HCT116 (cell line): ENCODE measurements at places on chromosomes 2 and 18. TPM values are rescaled to one million over a fixed set of nuclear protein-coding genes. Genes with fewer than 3 reads are reported as not detected.

The RNU2-63P gene
- total RNA-seq = 7.4 TPM

The SIX2 gene
- 0.54 TPM for total RNA-seq

The UGT1A5 gene
- total RNA-seq = not detected

The FOXD4L1 gene
- 0.64 TPM for total RNA-seq

The CABLES1 gene
- total RNA-seq = 7.7 TPM

DNA sequence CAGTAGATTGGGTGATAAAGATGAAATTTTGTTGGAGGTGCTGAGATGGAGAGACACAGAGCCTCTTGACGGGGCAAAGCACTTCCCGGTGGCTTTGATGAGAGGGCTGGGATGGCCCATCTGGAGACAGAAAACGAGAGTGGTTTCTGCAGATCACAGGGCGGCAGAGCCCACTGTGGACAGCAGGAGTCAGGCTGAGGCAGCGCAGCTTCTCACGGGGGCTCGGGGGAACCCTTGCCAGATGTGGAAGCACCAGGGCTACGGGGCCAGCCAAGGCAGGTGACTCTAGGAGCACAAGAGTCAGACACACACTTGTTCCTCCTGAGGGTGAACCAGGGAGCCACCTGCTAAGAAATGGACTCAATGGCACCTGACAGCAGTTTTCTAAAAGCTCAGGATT lies 78.5 kb downstream of the TPO start:
- DNase-seq = no peak

The CRYGC gene
- total RNA-seq = not detected

The ALK gene
- not detected for total RNA-seq

The CASP10 gene
- total RNA-seq = 2.6 TPM

GRCh38 chr2:227205701-227206100 lies 41.3 kb downstream of the COL4A3 start:
- DNase-seq = no peak

The CRYGA gene
- not detected for total RNA-seq

- no peak for DNase-seq
Observed at GRCh38 chr2:73594251-73594650, 48.0 kb downstream of the NAT8 start.

- DNase-seq = no peak
Observed at GRCh38 chr2:15638720-15639119, 47.1 kb downstream of the DDX1 start.

DNA sequence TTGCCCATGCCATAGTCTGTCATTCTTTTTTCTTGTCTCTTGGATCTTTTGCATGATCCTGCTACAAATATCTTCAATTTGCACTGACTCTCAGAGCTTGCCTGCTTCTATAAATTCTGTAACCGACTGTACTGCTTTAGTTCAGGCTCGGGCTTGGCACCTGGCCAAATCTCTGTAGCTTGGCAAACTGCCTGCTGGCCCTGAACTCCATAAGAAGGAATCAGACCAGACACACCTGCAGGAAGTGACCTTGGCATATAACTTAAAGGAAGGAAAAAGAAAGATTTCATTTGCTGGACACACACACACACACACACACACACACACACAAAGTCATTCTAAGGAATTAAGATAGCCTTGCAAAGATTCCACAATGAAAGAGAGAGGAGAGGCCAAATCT lies 291.2 kb upstream of the DDX18 start:
- DNase-seq = no peak

The DSC2 gene
- total RNA-seq = 33.4 TPM

The COQ10B gene
- total RNA-seq = 20.4 TPM

- DNase-seq = no peak
Observed at GRCh38 chr2:231111987-231112386, 12.9 kb downstream of the HTR2B start.

DNA sequence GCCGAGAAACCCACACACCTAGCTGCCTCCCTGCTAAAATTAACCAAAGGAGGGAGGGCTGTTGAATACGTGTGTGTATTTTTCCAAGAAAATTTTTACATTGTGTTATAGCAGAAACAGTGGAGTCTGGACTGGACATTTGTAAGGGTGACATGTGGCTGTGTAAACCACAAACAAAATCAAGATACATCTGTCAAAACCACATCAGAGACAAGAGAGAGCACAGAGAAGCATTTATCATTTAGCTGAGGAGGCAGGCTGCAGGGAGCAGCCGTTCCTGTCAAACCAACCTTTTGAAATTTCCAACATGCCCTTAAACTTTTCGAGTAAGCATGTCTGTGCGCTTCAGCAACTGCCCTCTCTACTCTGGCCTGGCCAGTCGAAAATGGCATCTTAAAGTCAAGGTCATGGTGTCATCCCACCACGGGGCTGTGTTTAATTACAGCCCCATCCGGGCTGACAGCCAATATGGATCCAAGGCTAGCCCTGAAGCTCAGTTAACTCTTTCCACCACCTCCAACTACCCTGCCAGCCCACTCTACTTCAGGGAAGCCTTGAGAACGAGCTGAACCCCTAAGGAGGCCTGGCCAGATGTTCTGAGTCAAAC lies 8.4 kb downstream of the BCL11A start:
- DNase-seq = no peak

- DNase-seq = no peak
Observed at GRCh38 chr2:220980966-220981675, 591.0 kb downstream of the EPHA4 start.

The IL18RAP gene
- total RNA-seq = not detected

The CD8B gene
- total RNA-seq = 0.47 TPM

DNA sequence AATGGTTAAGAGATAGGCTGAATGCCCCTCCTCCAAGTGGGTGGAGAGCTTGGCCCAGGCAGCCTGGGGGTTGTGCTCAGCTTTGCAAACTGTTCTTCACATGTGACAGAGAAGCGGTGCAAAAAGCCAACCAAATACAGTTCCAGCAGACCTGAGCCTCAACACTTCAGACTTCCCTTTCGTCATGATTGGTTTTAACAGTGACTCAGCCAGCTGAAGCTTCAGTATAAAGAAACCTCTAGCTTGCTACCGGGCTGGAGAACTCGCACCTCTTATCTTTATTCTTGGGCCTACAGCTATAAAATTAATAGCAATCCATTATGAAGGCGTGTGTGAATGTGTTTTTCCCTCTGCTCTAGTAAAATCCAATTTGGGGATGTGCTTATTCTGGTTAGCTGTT lies 20.0 kb downstream of the SETBP1 start:
- DNase-seq = no peak

GRCh38 chr2:20687260-20687832 lies 20.4 kb downstream of the GDF7 start:
- no peak for DNase-seq

The ELOA2 gene
- not detected for total RNA-seq

GRCh38 chr18:74241426-74241825 lies 50.3 kb downstream of the CYB5A start:
- no peak for DNase-seq

DNA sequence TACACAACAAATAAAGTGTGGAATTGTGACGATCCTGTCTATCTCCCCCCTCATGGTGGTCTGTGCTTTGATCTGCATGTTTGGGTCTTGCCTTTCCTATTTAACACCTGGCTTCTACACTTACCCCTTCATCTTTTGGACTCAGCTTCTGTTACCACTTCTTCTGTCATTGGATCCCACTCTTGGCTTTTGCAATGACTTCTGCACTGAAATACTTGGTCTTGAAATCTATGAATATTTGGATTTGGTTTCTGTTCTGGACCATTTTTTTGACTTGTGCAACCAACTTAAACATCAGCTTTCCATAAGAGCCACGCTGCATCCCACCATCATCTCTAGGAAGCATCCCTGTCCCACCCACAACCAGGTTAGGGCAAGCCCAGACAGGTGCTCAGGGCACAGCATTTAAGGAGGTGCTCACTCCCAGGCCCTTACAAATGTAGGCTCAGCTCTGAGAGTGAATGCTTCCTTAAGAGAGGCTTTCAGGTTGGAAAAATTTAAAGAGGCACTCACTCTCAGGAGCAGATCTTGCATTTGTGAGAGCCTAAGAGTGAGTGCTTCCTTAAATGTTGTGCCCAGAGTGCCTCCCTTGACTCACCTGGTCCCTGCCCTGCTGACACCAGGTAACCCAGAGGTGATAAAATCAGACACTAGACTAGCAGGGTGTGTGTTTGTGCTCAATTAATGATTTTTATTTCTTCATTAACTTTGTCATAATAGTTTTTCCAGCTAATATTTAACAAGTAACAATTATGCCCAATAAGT lies 124.5 kb upstream of the SH3BP4 start:
- no peak for DNase-seq

The UGT1A3 gene
- not detected for total RNA-seq

- DNase-seq = no peak
Observed at GRCh38 chr2:226755631-226756030, 44.0 kb downstream of the IRS1 start.

GRCh38 chr2:221517696-221518151 lies 54.4 kb downstream of the EPHA4 start:
- peak; percentile 8 for DNase-seq

DNA sequence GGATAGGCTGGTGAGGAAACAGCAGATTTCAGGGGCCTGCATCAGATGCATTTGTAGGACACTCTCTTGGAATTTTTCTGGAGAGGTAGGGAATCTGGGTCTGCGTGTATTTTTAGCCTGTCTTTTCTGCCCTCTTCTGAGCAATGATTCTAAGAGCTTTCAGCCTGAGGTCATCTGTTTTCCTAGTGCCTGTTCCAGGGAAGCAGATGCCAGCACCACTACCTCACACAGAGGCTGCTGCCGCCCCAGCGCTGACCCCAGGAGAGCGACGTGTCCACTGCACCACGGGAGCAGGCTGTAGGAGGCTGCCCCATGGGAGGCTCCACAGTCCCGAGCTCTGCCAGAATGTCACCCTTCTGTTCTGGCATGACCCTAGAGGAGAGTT lies 316.5 kb downstream of the CYP26B1 start:
- no peak for DNase-seq

DNA sequence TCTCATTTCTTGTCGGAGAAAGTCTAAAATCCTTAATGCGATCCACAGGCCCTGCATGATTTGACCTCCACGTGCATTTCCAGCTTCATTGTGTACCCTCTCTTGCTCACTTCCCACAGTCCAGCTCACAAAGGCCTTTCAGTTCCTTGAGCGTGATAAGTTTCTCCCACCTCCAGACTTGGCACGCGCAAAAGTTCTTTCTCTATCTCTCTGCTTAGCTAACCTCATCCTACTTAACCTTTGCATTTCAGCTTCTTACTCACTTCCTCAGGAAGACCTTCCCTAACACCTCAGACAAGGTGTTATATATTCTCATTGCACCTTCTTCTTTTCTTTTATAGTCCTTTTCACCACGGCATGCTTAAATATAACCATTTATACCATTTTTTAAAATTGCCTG lies 124.8 kb upstream of the XPO1 start:
- no peak for DNase-seq

GRCh38 chr2:69583321-69583833 lies 60.2 kb downstream of the AAK1 start:
- DNase-seq = no peak

The PCARE gene
- total RNA-seq = not detected

- no peak for DNase-seq
Observed at GRCh38 chr2:226531061-226531810, 268.4 kb downstream of the IRS1 start.
